SK-N-SH (cell line): ENCODE measurements at places on chromosomes 1 and 21.

- no peak for DNase-seq
These were observed 35.4 kb upstream of the FGGY start for GRCh38 chr1:59261537-59261936.

DNA sequence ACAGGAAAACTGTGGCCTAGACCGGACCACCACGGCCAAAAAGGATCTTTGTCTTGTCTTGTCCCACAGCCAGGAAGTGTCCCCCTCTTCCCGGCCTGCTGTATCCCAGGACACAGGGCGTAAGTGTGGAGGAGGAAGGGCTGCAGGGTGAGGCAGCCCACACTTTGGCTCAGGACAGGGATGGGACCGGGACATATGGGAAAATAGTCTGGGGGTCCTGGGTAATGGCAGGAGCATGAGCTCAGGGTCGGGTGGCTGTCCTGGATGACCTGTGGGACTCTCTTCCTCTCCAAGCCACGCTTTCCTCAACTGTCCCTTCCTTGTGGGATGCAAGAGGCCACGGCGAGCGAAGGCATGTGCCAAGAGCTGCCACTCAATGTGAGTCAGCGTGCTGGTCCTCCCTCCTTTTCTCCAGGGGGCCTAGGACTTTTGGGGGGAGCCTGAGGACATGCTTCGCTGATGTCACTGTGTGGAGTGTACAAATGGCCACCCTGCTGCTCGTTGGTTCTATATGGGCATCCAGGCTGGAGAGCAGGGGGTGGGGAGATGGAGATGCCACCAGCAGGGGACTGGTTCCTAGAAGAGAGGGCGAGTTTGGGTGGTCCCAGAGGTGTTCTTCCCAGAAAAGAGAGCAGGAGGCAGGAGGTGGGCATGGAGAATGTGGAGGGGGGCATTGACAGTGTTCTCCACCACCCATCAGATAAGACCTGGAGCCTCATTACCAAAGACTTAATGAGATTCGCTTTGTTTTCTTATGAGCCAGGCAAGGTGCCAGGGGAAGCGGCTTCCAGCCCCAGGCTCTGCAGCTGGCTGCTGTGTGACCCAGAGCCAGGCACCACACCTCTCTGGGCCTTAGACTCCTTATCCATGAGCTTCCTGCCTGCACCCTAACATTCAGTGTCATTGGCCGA lies 11.5 kb upstream of the PADI1 start:
- DNase-seq = peak; percentile 61

- no peak for DNase-seq
These were observed 29.3 kb downstream of the ATF3 start for GRCh38 chr1:212637902-212638301.

DNA sequence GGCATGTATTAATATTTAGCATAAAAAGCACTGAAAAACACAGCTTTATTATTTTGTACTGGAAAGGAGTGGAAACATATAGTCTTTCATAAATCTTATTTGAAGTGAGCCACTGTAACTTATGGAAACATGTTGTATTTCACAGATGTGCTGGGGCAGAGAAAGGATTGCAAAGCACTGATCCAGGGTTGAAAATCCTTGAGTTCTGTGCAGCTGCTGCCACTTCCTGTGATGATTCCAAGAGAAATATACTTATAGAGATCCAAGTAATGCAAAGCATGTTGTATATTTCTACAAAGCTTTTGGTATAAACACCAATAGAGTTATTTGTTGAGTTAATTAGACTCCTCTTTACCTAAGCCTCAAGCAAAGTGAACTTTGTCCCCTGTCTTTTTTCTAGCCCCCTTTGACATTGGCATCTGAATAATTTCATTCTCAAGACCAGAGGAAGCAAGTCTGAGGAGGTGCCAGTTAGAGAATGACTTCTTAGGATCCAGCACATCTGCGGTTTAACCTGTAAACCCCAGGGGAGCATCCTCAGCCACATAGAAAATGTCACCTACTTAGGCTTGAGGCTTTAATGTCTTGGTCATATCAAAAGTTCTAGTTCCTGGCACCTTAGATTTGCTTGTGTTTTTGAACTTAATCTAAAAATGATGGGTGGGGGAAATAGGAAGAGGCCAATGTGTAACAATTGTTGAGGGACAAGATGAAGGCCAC lies 173.3 kb downstream of the FASLG start:
- no peak for DNase-seq

- DNase-seq = no peak
These were observed 82.5 kb upstream of the CNTN2 start for GRCh38 chr1:204960306-204961125.

- no peak for DNase-seq
These were observed 22.8 kb upstream of the LAPTM5 start for GRCh38 chr1:30780409-30780808.

DNA sequence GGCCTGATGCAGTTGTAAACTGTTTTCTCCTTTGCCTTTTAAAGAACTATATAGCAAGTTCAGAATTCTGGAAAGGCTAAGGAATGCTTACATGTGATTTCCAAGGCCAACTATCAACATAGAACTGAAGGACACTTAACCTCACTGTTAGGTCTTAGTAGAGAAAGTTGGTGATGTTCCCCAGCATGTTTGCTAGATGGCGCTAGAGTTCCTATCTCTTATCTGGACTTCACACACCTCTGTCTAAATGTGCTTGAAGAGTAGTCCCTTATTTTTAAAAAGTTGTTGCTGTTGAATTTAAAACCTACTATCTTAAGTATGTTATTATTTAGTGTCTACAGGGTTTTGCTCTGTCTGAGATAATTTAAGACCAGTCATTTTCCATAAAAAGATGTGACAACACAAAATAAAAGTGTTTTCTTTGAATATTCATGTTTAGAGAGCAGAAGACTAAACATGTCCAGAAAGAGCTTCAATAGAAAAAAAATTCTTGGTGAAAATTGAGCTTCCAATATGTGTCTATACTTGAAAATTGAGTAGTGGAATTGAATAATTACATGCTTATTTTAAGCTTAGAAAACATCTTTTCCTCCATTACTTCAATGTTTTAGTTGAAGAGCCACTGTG lies 237.3 kb downstream of the S1PR1 start:
- DNase-seq = peak; percentile 8

DNA sequence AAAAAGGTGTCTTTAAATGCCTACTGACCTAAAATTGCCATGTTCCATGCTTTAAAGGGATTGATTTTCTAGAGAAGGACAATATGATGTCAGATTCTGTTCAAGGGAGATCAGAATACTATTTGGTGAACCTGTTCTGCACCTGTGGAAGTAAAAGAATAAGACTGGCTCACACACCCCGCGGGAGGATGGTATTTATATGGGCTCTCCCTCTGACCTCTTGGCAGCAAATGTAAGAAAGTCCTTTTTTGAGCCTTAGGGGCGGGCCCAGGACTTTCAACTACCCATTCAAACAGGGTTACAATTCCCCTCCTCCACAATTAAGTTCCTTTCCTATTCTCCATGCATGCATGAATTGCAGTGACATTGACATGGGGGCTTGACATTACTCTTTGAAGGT lies 42.1 kb downstream of the WASF2 start:
- no peak for DNase-seq
